ENCODE measurements at places on chromosomes 16 and 17.

- no peak for DNase-seq
These were observed 239.8 kb upstream of the SALL1 start for GRCh38 chr16:51390877-51391276.

DNA sequence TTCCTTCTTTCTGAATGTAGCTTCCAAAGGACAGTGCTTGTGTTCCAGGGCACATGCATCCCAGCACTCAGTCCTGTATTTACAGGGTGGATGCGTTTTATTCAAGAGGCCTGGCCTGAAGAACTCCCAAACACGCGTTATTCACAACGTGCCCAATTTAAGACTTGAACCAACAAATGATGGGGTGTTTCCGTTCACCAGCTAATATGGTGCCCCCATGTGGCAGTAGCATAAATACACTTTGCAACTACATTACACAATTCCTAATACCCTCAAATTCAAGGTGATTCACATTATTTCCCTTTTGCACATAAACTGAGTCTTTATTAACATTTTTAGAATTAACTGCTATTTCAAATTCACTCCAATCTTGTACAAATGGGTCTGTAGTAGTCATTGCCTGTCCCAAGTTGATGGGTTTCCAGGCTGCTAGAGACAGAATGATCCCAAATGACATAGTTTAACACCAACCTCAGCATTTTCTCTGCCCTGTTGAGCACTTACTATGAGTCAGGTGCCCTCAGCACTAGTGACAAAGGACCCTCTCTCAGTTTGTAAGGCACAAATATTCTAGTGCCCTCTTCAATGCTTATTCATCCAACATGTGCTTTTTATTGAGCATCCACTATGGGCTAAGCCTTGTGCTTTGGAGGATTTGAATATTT, 26.9 kb downstream of the HSD17B2 start:
- peak; percentile 62 for DNase-seq

- no peak for DNase-seq
These were observed 7.2 kb downstream of the SPPL2C start for GRCh38 chr17:45851873-45852272.

- DNase-seq, result no peak
These were observed 65.3 kb upstream of the NUDT7 start for GRCh38 chr16:77657016-77657415.

DNA sequence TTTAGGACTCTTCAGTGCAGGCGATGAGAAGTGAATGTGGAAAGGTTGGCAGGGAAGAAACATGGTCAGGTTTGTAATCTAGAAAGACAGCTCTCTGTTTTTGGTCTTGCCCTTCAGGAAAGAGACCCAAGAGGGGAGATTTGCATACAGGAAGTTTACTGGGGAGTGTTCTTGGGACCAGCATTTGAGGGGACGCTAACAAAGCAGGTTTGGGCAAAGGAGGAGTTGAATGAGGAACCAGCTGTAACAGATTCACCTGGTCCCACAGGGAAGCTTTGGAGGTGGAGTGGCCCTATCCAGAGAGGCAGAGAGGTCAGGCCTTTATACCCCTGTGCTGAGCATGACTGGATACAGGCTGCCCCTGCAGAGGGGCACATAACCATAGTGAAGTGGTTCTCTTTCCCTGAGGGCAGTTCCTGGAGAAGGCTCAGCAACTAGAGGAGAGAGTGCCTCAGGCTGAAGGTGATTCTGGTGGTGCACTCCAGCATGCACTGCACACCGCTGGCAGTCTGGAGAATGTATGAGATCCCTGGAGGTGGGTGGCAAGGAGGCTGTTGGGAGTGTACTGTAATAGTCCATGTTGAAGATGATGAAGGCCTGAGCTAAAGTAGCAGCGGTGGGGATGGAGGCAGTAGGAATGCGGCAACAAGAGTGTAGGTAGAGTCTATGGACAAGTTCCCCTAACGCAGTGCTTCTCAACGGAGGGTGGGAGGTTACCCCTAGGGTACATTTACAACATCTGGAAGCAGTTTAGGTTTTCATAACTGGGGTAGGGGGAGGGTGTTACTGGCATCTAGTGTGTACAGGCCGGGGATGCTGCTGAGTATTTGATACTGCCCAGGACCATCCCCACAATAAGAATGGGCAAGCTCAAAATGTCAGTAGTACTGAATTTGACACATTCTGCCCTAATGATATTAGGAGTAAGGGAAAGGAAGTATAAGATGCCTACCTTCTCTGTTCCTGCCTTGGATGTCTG, 37.2 kb downstream of the MAP2K6 start:
- DNase-seq, result no peak

DNA sequence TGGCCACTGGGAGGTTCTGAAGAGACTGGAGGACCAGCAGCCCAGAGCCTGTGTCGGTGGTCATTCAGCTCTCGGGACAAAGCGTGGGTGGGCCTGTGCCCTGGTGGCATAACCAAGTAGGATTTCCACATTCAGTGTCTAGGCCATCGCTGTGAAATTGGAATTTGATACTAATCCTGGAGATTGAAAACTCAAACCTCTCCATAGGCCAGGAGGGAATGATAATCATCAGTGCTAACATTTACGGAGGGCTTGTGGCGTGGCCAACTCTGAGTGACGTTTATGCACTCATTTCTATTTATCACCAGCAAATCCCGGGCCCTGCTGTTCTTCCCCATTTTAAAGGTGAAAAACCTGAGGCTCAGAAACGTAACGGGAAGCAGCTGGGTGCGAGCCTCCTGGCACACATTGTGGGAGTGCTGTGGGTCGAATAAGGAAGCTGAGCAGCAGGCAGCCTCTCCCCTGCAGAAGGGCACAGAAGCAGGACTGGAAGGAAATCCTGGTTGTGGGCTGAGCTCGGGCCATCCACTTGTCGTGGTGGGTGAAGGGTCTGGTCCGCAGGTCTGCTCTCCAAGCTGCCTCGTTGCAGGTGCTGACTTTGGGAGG, 33.1 kb downstream of the RAI1 start:
- no peak for DNase-seq

DNA sequence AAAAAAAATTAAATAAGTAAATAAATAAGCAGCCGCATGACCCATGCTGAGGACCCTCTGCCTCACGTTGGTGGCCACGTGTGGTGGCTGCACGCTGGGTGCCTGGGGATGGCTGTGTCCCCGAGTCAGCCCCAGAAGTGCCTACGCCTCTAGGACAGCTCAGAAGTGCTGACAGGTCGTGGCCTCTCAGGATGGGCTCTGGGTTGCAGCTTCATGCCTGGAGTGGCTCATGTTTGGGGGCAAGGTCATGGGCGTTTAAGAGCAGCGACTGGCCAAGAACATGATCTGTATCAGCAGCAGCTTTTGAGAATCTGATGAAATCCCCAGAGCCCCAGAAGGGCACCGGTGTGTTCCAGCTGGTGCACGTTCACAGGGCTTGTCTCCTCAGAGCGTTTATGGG, 26.8 kb upstream of the CAPN15 start:
- no peak for DNase-seq

GRCh38 chr16:2358811-2359210, 18.3 kb upstream of the ABCA3 start:
- no peak for DNase-seq

DNA sequence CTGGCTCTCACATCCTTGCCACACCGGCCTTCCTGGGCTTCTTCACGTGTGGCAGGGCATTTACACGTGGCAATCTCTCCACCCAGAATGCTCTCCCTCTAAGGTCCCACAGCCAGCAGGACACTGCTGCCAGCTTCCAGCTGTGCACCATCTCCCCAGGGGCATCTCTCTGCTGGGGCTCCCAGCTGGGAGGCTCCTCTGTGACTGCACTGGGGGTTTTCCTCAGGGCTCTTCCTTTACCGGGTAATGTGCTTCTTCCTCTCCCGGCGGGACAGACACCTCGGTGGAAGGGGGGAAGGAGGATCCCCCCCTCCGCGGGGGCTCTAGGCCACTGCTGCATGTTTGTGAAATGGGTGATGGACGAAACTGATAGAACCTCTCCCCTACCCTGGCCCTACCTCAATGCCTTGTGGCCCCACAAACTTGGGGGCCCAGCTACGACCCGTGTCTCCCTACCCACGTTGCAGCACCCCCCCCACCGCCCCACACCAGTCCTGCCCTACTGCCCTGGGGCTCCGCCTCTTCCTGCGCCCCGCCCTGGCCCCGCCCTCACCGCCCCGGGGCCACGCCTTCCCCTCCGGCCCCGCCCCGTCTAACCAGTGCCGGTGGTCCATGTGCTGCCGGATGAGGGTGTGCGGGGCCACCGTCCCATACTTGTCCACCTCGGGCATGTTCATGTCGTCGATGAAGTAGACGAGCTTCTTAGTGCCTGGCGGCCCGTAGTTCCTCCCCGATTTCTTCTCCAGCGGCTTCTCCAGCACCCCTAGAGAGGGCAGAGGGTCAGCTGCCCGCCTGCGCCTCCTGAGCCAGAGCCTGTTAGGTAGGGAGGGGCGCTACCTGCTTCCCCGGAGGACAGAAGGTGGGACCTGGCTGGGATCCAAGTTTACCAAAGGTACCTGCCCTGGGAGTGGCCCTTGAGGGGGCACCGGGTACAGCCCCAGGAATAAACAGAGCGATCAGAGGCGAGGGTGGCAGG, 92.6 kb downstream of the DNAH17 start:
- peak; percentile 90 for DNase-seq

DNA sequence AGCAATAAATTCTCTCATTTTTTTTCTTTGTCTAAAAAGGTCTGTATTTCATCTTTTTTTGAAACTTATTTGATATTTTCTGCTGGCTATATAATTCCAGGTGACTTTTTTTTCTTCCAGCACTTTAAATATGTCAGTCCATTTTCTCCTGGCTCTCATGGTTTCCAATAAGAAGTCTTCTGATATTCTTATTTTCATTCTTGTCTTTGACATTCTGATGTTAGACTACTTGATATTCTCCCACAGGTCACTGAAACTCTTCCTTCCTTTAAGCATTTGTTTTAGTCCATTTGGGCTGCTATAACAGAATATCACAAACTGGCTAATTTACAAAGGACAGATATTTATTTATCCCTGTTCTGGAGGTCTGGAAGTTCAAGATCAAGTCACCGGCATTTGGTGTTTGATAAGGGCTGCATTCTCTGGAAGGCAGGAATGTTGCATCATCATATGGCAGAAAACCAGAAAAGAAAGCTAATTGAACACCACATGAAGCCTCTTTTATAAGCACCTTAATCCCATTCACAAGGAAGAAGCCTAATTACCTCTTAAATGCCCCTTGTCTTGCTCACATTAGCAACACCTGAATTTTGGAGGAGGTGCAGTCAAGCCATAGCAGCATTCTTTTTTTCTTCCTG, 242.1 kb upstream of the TNRC6C start:
- DNase-seq, result no peak

DNA sequence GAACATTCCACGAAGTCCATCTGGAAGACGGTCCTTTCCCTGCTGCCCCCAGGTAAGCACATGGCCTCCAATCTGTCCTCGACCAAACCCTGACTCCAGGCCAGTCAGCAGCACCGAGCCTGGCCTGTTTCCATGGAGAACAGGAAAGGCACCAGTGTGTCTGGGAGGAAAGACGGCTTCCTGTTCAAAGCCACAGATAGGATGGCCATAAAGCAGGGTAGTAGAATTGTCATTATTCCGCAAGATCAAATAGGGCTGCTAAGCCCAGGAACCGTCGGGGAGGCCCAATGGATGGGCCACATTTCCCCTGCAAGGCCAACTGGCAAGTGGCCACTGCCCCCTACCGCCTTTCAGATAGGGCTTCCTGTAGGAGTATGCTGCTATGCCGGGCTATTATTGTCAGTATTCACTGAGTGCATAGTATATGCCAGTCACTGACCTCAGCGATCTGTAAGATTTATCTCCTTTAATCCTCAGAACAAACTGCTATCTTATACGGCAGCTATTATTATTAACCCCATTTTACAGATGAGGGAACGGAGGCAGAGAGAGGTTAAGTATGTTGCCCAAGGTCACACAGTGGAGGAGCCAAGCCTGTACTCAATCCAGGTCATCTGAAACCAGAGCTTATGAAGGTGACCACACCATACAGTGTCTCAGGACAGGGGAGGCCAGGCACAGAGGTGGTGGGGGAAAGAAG, 23.0 kb upstream of the PLCG2 start:
- no peak for DNase-seq

GRCh38 chr17:13638855-13639458, 37.2 kb upstream of the HS3ST3A1 start:
- no peak for DNase-seq

- peak; percentile 71 for DNase-seq
These were observed 32.1 kb downstream of the ZFHX3 start for GRCh38 chr16:73015612-73016487.

DNA sequence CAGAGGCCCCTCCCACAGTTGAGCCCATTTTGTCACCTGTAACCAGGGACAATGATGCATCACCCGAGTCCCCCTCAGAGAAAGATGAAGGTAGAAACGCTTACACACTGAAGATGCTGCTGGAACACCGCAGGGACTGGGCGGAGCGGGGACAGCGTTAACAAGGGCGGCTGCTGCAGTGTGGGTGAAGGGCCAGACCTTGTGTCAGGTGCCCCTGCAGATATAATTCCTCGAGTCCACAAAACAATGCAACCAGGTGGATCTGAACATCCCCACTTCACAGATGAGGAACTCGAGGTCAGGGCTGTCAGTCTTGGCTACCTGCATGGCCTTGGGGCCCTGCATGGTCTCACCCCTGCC, 6.3 kb upstream of the MAPK7 start:
- no peak for DNase-seq

- DNase-seq, result no peak
These were observed 9.5 kb upstream of the QRICH2 start for GRCh38 chr17:76317535-76317934.

DNA sequence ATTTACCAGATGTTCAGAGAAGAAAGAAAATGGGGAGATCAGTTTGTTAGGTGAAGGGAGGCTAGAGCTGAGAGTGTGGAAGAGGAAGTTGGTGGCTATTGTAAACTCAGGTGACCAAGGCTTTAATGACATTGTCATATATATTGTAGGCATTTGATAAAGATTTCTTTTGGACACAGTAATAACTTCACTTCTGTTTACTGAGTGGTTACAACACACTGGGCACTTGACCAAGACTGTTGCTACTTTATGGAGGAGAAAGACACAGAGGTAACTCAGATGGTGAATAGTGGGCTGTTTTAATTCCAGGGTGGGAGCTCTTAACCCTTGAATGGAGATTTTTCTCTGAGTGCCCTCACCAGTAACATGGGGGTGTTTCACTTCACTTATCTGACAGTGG, 46.0 kb downstream of the TNRC6A start:
- DNase-seq, result no peak

DNA sequence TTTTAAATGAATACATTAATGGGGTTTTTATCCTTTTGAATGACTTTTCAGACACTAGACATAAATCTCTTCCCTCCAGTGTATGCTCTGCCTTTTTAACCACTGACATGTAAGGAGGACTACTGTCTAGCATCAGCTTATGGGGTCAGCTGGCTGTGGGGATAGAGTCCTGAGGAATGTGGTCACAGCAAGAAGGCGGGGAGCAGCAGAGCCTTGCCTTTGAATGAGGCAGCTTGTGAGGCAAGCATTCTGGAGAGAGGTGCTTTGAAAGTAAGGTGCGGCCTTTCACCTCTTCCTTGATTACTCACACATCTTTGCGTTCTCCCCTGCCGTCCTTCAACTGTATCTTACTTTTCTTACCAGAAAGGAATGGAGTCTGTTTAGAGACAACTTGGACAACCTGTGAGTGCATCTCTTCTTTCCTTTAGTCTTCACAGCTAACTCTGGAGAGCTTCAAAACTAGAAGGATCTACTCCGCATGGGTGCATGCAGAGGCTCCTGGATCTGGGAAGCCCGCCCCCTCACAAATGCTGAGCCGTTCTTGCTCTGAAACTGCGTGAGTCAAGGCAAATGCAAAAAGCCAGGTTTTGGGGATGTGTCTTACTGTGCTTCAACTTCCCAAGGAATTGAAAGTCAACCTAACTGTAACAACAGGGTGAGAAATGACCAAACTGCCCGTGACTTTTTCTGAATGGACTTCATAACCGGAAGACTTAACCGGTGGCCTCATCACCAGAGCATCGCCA, 49.9 kb downstream of the ADCY7 start:
- no peak for DNase-seq

GRCh38 chr17:33753452-33753851, 460.4 kb upstream of the ASIC2 start:
- no peak for DNase-seq

Measured in GM13977 (cell line).